ENCODE measurements at places on chromosomes 13 and 19.

GRCh38 chr13:82758044-82758443 is 1124.2 kb downstream of the SLITRK1 start:
- DNase-seq = peak; percentile 73

DNA sequence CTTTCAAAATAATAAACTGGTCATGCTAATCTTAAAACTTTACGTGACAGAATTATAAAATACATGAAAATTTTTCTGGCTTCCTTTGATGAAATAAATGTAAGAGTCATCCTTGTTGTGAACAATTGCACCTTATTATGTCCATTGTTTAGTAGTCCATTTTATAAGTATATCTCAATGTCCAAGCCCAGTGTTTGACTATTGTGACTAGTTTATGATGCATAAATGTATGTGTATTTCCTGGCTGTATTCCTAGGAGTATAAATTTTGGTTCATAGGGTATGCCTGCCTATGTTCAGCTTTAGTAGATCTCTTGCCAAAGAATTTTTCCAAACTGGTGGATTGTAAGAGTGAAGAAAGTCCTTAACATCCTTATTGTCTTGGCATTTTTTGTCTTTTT is 2895.5 kb upstream of the PCDH20 start:
- DNase-seq = no peak

GRCh38 chr19:49929121-49929610 is at the start of the genes ATF5 and NUP62:
TSS of gene ATF5 (plus strand) at chr19:49929205. CDS start at chr19:49930851, 1,646 bp downstream.
TSS of gene NUP62 (minus strand) at chr19:49929504. CDS start at chr19:49909807, 19,697 bp downstream.
- DNase-seq = no peak

DNA sequence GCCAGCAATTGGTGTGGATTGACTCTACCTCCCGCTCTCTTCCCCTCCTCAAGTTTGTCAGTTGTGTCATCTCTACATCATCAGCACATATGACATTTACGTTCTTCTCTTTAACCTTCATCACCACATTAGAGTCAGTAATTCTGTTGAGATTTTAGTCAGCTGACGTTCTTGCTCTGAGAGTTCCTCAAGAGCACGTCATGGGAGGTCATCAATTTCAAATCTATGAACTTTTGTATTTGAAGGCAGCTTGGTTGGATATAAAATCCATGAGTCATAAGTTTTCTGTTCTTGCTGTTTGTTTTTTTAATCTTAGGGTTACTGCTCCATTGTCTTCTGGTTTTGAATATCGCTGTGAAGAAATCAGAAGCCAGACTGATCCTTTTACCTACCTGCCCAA is 21.8 kb upstream of the ARGLU1 start:
- DNase-seq = no peak

- peak; percentile 54 for DNase-seq
These were observed at the start of gene UGGT2 for GRCh38 chr13:96053003-96053703. TSS of gene UGGT2 (minus strand) at chr13:96053401. CDS start at chr13:96053312, 89 bp downstream.

DNA sequence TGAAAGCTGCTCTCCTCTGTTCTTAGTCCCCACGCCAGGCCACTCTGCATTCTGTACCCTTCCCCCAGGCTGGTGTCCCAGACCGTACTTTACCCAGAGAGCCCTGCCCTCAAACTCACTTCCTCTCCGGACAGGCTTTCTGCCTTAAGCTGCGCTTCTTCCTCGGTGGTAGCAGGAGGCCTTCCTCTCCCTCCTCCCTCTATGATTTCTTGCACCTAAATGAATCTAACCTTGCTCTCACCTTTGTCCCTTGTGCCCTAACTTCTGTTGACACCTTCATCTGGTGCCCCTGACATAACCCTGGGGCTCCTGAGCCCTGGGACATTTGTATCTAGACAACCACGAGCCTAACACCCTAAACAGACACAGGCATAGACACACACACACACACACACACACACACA is 29.6 kb upstream of the CEACAM21 start:
- no peak for DNase-seq

- no peak for DNase-seq
These were observed 608 bp downstream of the MYADM start for GRCh38 chr19:53868091-53868891.

GRCh38 chr13:98490866-98491265 is 86.0 kb downstream of the STK24 start:
- DNase-seq = no peak

GRCh38 chr13:33213024-33213768 is 72.4 kb downstream of the STARD13 start:
- no peak for DNase-seq

GRCh38 chr19:15841875-15842569 is 26.6 kb upstream of the OR10H1 start:
- DNase-seq = no peak

GRCh38 chr19:33394006-33394722 is 20.7 kb downstream of the CEBPG start:
- DNase-seq = no peak

- DNase-seq = no peak
These were observed 7.7 kb downstream of the DPRX start for GRCh38 chr19:53639471-53639870.

GRCh38 chr19:6737284-6737872 is at the start of gene GPR108:
TSS of gene GPR108 (minus strand) at chr19:6737580. CDS start at chr19:6737576, 4 bp downstream.
- DNase-seq = peak; percentile 100

GRCh38 chr13:50229960-50230661 is 214.9 kb downstream of the KCNRG start:
- DNase-seq = no peak

- no peak for DNase-seq
These were observed 146.5 kb downstream of the PCCA start for GRCh38 chr13:100235311-100235901.

DNA sequence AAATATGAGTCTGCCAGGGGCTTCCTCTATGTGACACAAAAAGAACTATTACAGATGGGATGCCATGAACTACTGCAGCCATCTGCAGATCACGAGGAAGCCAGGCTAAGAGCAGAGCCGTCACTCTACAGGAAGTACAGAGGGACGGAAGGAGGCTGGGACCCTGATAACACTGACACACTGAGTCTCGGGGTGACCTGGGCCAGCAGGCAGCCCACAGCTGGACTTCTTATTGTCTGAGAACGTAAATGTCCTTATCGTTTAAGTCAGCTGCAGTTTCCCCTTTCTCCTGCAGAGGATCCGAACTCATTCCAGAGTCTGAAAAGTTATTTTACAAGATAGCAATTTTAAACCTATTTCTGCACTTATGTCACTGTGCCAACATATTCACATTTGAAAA is 20.7 kb downstream of the PARP4 start:
- no peak for DNase-seq

- DNase-seq = no peak
These were observed 744.1 kb downstream of the UQCRFS1 start for GRCh38 chr19:28468701-28469459.

DNA sequence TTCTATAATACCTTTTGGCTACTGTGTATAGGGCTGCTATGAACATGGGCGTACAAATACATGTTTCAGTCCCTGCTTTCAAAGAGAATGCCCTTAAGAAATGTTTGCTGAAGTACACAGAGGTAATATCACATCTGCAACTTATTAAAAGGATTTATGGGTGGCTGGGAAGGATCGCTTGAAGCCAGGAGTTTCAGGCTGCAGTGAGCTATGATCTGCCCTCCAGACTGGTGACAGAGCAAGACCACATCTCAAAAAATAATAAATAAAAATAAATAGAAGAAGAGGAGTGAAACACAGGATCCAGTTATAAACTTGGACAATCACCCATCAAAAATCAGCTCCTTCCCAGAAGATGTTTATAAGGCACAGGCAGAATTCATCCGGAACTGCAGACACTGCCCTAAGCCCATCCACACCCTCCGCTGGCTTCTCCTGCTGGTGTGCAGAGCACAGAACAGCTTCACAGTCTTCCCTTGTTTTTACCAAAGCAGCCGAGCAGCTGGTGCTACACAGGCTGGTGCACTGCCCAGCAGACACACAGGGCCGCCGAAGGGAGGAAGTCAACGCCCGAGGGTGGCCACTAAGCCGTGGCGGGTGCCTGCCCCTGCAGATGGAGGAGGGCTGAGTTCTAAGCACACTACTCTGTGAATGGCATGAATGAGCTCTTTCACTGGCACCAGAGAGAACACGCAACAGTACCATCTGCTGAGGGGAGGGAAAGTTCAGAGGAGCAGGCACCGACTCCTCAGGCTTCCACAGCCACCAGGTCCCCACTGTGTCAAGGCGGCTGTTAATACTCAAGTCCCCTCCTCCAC is 44.0 kb downstream of the BRD4 start:
- DNase-seq = no peak

GRCh38 chr13:78978381-78978998 is 319.5 kb upstream of the OBI1 start:
- peak; percentile 0 for DNase-seq

DNA sequence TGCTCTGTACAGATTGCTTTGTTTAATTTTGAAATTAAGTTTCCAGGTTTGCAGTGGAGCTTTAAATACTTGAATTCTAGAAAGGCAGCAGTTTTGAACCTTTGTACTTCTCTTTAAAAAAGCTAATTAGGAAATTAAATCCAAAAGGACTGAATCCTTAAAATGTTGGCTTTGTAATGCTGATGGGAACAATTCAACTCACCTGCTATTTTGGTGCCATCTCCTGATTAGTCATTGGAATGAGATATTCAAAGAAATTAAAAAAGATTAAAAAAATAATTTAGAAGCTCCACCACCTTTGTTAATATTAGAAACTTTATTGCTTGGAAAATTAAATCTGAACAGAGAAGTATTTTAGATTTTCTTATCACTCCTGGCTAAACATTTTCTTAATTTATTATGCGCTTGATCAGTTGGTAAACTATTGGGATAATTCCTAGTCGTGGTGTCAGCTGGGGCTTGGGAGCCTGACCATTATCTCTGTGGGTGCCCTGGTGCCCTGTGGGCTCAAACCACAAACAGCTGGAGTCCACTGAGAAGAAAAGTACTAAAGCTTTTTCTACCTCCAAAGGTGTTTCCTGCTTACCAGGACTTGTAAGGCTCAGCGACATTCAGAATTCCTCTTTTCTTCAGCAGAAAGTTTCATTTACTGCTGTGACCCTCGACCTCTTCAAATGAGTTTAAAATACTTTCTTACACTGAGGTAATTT is 540.4 kb downstream of the DIAPH3 start:
- no peak for DNase-seq

GRCh38 chr13:77139306-77139705 is 112.3 kb upstream of the FBXL3 start:
- DNase-seq = no peak

GRCh38 chr13:40940841-40941240 is 78.3 kb downstream of the ELF1 start:
- no peak for DNase-seq

DNA sequence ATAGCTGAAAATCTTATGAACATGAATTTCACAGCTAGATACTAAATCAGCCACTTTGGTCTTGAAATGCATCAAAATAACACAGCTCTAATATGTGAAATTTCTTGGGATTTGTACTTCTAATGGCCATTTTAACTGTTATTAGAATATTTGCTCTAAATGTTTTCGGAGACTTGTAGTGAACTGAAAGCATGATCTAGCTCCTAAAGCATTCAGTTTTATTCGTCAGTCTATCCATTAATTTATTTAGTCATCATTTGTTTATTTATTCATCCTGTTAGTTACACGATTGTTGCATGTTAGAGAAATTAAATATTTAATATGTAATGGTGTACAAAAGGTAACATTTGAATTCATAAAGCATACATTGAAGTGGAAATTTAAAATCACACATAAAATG is 1132.7 kb downstream of the SLITRK1 start:
- DNase-seq = no peak

- no peak for DNase-seq
These were observed 8.5 kb upstream of the ZNF83 start for GRCh38 chr19:52646571-52647217.

- DNase-seq = no peak
These were observed 221.9 kb downstream of the LIG4 start for GRCh38 chr13:107993239-107993949.

- DNase-seq = no peak
These were observed 38.7 kb downstream of the TSHZ3 start for GRCh38 chr19:31310432-31311133.

Measured in iPS DF 19.7 (cell line).